ENCODE measurements at places on chromosomes 16 and 17. TPM values are rescaled to one million over a fixed set of nuclear protein-coding genes. Genes with fewer than 3 reads are reported as not detected.

DNA sequence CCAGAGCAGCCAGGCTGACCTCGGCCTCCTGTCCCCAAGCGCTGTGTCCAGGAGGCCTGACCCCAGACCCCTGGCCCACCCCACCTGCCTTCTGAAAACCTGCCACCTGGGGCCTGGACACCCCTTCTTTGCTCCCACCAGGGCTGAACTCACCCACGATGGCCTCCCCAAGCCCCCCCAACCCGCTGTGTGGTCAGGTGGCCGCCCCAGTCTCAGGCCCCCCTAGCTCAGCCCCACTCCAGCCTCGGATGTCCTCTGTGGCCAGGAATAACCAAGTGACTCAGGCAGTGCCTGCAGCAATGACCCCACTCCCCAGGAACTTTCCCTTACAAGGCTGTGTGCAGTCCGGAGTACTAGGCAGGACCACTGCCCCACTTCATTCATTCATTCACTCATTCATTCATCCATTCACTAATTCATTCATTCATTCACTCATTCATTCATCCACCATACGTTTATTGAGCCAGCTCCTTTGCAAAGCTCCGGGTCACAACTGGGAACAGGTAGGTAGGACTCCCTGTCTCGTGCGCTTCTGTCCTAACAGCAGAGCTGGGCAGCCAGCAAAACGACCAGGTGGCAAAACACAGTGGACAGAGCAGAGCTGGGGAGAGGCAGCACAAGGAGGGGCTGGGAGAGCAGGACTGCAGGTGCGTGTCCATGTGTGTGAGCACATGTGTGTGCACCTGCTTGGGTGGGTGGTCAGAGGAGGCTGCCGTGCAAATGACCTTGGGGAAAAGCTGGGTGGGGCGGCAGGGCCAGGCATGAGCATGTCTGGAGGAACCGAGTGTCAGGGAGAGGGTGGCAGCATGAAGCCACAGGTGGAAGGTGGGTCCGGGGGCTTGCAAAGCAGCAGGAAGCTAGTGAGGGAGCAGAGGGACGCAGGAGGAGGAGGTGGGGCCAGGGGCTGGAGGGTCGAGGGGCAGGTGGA is 75.8 kb upstream of the CBX4 start:
- ATAC-seq: peak; percentile 48

DNA sequence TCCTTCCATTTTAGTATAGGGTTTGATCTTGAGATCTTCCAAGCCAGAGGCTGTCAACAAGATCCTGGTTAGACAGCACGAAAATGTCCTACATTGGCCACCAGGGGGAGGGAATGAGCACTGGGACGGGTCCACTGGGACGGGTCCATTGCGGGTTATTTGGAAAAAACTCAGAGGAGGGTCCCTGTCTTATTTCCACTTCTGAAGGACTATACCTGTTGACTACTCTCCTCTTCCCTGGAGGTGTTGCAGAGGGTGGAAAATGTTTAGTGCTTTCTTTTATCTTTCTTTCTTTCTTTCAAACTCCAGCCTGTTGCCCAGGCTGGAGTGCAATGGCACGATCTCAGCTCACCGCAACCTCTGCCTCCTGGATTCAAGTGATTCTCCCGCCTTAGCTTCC is 2.5 kb downstream of the TTLL6 start:
- ATAC-seq: no peak

- ATAC-seq: peak; percentile 44
Observed at GRCh38 chr17:49850772-49851386, 3.0 kb upstream of the TAC4 start.

DNA sequence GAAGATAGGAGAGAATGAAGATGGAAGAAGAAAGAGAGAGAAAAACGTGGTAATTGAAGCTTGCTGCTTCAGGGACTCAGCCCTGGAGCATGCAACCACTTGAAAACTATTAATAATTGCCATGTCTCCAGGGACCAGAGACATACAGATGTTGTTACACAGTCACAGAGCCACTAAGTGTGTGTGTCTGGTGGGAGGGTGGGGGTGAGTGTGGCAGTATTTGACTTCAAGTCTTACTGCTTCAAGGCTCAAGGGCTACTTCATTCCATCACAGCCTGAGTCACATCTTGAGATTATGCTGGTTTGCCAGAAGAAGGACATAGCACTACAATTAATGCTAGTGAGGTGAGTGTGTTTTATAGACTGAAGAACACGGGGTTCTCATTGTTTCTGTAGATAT is 202.2 kb downstream of the CDH8 start:
- no peak for ATAC-seq

DNA sequence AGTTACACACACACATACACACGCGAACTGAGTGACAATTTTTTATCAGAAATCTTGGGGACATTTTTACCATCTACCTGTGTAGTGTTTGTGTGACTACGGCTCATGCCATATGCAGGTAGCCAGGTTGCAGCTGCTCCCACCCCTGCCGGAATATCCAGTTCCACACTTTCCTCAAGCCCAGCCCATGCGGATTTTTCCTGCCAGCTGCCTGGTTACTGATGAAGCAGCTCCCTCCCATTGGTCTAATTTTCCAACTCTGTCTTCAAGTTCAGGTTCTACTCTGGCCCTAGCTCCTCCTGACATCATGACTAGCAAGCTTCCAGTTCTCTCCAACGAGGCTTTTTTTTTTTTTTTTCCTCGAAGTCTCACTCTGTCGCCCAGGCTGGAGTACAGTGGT is 4.8 kb downstream of the GSG1L2 start:
- no peak for ATAC-seq

- no peak for ATAC-seq
Observed at GRCh38 chr16:55647798-55648197, 8.0 kb upstream of the SLC6A2 start.

GRCh38 chr16:88978608-88979346 is 1.8 kb upstream of the CBFA2T3 start:
- ATAC-seq: no peak

DNA sequence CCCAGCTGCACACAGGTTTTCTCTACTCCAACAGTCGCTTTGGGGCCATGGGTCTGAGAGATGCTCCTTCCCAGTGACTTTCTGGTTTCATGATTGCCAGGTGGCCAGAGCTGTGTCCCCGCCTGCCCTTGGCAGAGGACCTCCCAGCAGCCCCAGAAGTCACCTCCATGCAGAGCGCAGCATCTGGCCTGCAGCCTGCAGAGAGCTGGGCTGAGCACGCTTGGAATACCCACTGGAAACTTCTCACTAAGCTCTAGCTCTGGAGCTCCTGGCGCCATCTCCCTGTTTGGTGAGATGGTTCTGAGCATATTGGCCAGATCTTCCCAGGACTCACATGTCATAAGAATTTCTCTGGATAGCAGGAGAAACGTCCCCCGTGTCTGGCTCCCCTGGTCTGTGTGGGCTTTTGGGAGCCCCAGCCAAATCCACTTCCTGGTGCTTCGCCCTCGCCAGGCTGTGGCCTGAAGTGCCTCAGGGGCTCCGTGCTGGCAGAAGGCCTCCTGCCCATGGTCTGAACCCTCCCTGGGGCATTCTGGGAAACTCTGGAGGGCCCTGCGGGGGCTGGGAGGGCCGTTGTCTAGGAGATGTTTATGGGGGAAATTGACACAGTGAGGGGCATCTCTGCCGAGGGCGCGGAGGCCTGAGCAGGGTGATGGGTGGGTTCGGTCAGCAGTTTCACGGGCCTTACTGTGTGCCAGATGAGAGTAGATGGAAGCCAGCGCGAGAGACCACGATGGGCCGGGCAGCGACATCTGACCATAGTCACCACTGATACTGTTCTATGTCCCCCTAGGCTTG is 73.2 kb upstream of the CIBAR2 start:
- no peak for ATAC-seq

Gene PRDM7
- 0.47 TPM for total RNA-seq

- no peak for ATAC-seq
Observed at GRCh38 chr16:1942047-1942809, 771 bp downstream of the MSRB1 start.

Gene XAF1
- total RNA-seq: 0.83 TPM

Gene NOD2
- 0.29 TPM for total RNA-seq

Gene ABCA9
- 0.25 TPM for total RNA-seq

- no peak for ATAC-seq
Observed at GRCh38 chr17:29764217-29764616, 141.5 kb upstream of the CORO6 start.

GRCh38 chr16:80717611-80718010 is 86.8 kb downstream of the CDYL2 start:
- ATAC-seq: no peak

DNA sequence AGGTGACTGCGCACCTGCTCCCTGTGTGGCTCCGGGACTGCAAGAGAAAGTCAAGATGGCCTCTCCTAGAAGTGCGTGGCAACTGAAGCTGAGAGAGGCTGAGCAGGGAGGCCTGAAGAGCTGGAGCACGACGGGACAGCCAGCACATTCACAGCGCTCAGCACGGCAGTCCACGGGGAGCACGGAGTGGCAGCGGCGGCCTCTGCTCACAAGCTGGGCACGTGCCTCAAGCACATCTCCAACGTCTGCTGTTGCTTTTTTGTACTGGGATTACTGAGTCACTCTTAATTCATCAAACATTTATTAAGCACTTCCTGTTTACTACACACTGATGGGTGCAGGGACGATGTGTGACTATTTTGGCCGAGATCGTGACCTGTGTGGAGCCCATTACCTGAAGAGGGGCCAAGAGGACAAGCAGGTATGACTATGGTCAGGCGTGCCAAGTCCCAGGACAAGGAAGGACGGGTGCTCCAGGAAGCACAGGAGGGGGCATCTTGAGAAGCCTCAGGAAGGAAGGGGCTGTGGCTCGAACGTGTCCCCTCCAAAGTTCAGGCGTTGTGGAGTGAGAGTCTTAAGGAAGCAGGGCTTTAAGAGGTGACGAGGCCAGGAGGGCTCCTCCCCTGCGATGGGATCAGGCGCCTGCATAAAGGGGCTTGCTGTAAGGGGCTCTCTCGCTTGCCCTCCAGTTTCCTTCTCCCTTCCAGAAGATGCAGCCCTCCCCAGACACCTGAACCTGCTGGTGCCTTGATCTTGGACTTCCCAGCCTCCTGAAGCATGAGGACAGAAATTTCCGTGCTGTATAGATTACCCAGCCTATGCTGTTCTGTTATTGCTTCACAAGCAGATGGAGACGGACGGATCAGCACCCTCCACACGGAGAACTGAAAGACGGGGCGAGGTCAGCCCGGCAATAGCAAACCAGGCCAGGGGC is 105.8 kb downstream of the ADCY9 start:
- no peak for ATAC-seq

GRCh38 chr16:11788914-11789313 is 8.1 kb downstream of the ZC3H7A start:
- ATAC-seq: no peak

DNA sequence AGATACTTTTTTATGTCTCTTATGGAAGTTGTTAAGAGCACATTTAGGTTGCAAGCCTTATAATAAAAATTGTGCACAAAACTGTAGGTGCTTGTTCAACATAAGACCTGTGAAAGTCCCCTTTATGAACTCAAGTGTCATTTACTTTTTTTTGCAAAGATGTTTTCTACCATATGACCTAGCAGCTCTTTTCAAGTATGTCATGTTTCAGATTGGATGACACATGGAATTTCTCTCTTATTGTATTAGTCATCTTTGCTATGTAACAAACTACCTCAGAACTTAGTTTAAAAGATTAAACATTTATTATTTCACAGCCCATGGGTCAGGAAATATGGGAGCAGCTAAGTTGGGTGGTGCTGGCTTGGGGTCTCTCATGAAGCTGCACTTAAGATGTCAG is 57.9 kb downstream of the PHKB start:
- ATAC-seq: no peak

- ATAC-seq: peak; percentile 79
Observed at GRCh38 chr17:79612468-79613194, 1.8 kb upstream of the RBFOX3 start.

Gene TMEM100
- 0.49 TPM for total RNA-seq

GRCh38 chr17:62093188-62094155 is 28.4 kb upstream of the MED13 start:
- ATAC-seq: peak; percentile 98

DNA sequence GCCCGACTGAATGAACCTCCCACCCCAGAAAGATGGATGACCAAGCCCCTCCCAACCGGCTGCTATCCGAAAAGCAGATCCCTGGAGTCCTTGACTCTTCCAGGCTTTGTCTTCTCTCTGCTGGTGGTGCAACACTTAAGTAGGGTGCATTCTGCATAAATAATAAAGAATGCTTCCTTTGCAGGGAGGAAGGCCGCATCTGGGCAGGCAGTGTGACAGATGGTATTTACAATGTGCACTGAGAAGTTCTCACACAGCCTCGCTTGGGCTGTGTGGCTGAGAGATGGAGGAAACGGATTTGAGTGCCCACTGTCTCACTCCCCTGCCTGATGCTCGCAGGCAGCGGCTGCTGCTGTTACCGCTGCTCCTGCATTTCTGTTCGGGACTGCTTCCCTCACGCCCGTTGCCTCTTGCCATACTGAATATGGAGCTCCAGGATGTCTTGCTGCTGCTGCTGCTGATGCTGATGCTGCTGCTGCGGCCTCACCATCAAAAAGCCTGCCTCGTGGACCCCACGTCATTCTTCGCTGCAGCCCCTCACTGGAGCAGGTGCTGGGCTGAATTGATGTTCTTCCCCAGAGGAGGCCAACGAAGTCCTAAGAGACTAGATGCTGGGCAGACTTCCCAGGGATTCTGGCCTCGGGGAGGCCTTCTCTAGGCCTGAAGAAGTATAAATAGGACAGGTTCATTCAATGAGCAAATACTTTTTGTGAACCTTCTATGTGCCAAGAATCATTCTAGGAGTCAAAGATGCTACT is 7.1 kb upstream of the RHBDL3 start:
- peak; percentile 74 for ATAC-seq

DNA sequence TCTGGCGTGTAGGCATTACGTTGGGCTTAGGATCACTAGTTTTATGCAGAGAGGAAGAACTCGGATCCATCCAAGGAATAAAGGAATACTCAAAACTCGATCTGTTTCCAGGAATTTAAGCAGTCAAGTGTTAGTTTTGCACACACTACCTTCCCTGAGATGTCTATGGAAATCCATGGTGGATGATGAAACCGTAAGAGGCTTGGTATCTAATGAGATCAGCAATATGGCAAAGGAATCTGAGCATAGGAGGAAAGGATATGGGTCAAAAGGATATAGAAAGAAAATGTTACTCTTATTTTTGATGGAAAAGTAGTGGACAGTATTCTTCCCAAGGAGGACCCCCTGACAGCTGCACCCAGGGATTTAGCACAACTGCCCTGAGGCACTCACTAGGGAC is 59.6 kb downstream of the SMG6 start:
- ATAC-seq: no peak

Gene MYH1
- 0.10 TPM for total RNA-seq

DNA sequence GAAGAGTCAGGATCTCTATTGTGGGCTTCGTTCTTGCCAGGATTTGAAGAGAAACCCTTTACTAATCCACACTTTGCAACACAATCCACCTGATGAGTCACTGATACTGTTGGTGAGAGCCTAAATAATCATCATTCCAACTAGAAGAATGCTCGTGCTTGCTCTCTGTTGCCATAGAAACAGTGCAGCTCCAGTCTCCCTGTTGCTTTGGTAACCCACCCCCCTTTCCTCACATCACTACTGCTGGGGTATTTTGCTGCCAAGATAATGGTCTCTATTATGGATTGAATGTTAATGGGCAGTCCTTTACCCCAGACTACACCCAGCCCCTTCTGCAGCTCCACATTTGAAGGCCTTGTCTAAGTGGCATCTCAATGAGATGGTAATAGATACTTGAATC is 190.4 kb downstream of the ABCC12 start:
- ATAC-seq: peak; percentile 97

- ATAC-seq: no peak
Observed at GRCh38 chr16:71848622-71849021, 2.8 kb downstream of the ATXN1L start.

Gene SHISA6
- total RNA-seq: 0.16 TPM

Measured in motor neuron (in vitro differentiated cells).